Uterus (tissue), 4 donors: ENCODE measurements at places on chromosomes 7 and 10. TPM values are rescaled to one million over a fixed set of nuclear protein-coding genes. Genes with fewer than 3 reads are reported as not detected.

DNA sequence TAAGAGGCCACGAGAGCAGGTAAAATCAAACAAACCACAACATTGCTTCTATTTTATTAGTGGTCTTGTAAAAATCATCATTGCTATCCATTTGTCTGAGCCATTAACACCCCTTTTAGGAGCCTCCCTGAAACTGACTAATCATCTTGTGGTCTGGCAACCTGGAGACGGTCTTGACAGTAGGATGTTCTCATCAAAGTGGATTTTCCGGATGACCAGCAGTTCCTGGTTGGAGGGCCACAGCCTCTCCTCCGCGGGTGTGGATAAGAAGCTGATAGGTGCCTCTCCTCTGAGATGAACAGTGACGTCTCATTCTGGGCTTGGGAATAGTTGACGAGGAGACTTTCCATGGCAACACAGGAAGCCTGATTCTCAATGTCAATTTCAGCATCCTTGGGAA, 490.7 kb downstream of the TYW1 start:
- DNase-seq = no peak

DNA sequence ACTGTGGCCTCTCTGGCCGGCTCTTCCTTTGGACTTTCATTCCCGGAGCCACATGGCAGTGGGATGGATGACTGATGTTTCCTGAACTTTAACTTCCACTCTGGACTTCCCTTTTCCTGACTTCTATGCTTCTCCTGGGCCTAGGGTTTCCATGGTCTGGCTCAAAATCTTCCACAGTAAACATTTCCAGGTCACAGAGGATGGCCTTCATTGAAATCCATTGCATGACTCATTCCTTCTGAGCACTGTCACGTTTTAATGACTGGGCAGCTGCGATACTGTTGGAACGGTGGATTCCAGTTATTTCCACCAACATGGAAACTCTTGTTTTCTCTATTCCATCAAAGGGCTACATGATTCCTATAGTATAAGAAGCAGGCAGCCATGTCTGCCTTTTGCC, 24.4 kb upstream of the ZNF273 start:
- DNase-seq = no peak

MRLN gene
- total RNA-seq = not detected

GRCh38 chr7:37481722-37482288, 33.1 kb upstream of the ELMO1 start:
- DNase-seq = no peak

IDI2 gene
- total RNA-seq = not detected
